LNCaP clone FGC (cell line): ENCODE measurements at places on chromosomes 6 and 20.

GRCh38 chr20:49712118-49712517 is 1.6 kb downstream of the B4GALT5 start:
- no peak for DNase-seq

DNA sequence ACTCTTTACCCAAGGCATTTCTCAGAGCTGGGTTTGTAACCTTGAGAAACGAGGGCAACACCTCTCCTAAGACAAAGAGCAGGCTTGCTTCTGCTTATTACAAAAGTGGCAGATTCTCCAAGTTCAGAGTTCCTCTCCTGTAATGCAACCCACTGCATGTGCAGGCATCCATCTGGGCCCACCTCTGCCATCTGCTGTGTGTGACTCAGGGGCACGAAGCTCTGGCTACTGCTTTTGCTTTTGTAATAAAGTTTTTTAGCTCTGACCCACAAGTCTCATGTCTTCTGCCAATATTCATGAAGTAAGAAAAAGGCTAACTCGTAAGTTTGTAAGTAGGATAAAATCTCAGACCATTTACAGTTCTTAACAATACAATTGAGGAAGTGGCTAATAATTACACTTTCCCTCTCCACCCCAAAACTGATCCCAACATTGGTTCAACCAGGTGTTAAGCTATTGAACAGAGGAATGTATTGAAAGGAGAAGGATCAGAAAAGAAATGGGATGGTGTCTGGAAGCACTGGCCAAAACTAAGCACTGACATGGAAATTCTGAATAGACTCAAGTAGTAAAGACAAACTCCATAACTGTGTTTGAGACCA is 51.7 kb upstream of the SMLR1 start:
- DNase-seq, result no peak

- peak; percentile 56 for DNase-seq
Observed at GRCh38 chr6:3251462-3252314, 7.1 kb upstream of the PSMG4 start.

GRCh38 chr6:95249175-95249574 is 328.2 kb upstream of the MANEA start:
- no peak for DNase-seq

- no peak for DNase-seq
Observed at GRCh38 chr6:77092971-77093370, 370.3 kb downstream of the HTR1B start.

DNA sequence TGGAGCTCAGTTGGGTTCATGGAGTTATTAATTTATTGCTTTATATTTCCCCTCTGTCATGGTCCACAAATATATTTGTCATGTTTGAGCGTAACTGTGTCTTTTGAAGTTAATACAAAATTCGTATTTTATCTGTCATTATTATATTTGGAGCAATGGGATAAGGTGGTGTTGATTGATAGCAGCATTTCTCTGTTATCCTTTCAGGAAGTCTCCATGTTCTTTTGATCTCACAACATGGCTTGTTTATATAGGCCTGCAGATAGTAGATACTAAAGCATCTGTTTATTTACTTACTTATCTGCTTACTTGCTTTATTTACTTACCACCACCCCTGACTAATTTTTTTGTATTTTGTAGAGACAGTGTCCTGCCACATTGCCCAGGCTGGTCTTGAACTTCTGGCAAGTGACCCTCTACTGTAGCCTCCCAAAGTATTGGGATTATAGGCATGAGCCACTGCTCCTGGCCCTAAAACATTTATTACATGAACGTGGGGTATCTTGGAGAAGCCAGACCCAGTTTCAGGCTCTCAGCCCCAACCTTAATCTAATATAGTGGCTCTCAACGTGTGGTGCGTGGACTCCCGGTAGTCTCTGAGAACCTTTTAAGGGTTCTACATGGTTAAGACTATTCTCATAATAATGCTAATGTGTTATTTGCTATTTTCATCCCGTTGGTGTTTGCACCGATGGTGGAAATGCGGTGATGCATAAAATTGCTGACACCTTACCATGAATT is 104.2 kb downstream of the NCOA3 start:
- DNase-seq, result peak; percentile 4

DNA sequence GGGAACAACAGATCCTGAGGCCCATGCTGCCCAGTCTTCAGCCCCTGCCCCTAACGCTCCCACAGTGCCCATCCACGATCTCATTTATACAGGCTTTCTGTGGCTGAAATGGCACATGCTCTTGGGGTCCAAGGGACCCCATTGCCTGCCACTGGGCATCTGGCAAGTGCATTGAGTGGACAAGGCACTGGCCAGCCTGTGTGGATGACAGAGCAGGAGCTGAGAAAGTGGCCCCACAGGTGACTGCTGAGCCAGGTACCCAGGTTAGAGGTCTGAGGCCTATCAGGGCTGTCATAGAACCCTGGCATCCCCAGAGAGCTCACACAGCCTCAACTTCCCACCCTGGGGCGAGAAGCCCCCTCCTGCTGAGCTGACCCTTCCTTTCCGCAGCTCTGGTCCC is 86.0 kb upstream of the NXT1 start:
- no peak for DNase-seq

DNA sequence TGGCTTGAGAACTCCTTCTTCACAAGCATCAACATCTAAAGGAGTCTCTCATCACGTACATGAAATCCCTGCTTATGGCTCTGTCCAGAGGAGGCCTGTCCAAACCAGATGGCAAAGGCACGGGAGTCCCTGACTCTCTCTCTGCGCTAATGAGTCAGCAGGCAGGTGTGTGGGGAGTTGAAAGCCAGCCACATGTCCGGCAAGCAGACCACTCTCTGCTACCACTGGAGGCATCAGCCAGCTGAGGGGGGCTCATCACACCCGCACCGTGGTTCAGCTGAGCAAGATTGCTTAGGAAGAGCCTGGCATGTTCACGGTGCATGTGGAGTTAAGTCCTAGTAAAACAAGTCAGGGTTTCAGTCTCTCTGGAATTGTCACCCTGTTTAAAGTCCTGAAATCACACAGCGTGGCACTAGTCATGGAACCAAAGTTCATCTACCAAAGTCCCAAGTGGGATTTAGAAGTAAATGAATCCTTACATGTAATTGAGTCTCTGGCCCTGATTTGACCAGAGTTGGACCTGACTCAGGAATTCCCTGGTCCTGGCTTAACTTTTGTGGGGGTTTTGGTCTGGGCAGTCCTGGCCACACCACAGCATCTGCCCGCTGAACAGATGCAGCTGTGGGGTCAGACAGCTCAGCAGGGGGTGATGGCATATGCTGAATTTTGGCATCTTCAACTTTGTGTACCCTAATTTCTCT is 155.2 kb upstream of the RIN2 start:
- no peak for DNase-seq
